ENCODE measurements at places on chromosomes 6 and 20.

DNA sequence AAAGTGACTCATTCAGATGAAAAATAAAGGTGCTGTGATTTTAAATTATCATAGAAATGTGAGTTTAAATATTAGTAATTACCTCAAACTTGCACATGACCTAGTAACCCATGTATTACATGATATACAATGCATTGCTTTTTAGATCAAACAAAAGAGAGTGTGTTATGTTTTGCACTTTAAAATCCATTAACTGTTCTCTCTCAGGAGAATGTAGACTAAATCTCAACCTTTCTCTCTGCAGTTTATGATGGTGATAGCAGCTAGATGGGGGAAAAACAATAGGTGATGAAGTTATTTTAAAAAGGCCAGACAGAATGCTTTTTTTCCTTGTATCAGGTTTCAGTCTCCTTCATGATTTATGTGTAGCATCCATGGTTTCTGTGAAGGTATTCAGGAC, 404.4 kb upstream of the RNF217 start:
- H3K27ac ChIP-seq: no peak overlapping the region
- DNase-seq: no peak
- H3K4me1 ChIP-seq: no peaks in the 10 kb centered on the region
- H3K4me3 ChIP-seq: no peak overlapping the region
- no peaks in the 10 kb centered on the region for H3K27me3 ChIP-seq

GRCh38 chr6:11374036-11375010, 141.9 kb upstream of the NEDD9 start:
- H3K27ac ChIP-seq: peak overlapping the region; percentile 81
- no peaks in the 10 kb centered on the region for H3K27me3 ChIP-seq
- peak overlapping the region; percentile 9 for H3K4me3 ChIP-seq

DNA sequence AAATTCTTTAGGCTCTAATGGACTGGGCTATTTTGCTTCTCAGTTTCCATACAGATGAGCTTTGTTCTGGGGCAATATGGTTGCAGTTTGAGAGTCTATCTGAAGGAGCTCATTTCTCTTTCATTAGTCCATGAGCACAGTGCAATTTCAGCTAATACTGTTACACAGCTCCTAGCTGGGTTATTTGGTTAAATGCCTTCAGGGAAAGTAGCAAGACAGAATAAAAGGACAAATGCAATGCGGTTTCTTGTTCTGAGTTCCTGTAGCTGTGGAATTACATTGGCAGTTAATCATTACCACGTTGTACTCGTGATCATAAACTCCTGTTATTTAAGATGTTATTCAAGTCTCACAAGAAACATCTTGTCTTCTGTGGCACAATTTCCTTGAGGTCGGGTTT, 127.7 kb downstream of the BFSP1 start:
- H3K36me3 ChIP-seq: no peaks in the 10 kb centered on the region
- H3K27ac ChIP-seq: no peak overlapping the region
- no peak overlapping the region for H3K4me3 ChIP-seq
- H3K27me3 ChIP-seq: peaks cover 16% of the 10 kb centered on the region
- no peaks in the 10 kb centered on the region for H3K4me1 ChIP-seq

DNA sequence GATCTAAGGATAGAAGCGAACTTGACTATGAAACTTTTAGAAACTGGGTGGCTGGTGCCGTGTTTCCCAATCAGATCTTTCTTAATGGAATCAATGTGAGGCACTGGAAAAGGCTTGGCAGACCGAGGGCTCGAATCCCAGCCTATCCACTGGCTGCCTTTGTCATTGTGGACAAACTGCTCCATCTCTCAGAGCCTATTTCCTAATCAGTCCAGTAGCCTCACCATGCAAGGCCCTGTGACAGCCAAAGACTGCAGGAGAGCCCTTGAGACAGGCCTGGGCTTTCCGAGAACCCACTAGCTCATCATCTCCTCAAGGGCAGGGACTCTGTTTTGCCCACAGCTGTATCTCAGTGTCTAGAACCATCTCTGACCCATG, 43.4 kb downstream of the SPDEF start:
- peak overlapping the region; percentile 44 for H3K27ac ChIP-seq
- no peak overlapping the region for H3K4me3 ChIP-seq
- no peaks in the 10 kb centered on the region for H3K36me3 ChIP-seq
- DNase-seq: no peak
- no peaks in the 10 kb centered on the region for H3K4me1 ChIP-seq

GRCh38 chr20:17491488-17491887, 39.7 kb downstream of the BFSP1 start:
- no peaks in the 10 kb centered on the region for H3K36me3 ChIP-seq
- DNase-seq: no peak
- H3K4me3 ChIP-seq: no peak overlapping the region
- H3K27me3 ChIP-seq: peaks cover 5% of the 10 kb centered on the region
- no peaks in the 10 kb centered on the region for H3K4me1 ChIP-seq

GRCh38 chr6:143806282-143807102, 36.6 kb upstream of the LTV1 start:
- H3K4me1 ChIP-seq: peaks cover 60% of the 10 kb centered on the region
- H3K4me3 ChIP-seq: peak overlapping the region; percentile 54
- H3K36me3 ChIP-seq: peaks cover 49% of the 10 kb centered on the region
- peak; percentile 82 for DNase-seq
- peak overlapping the region; percentile 95 for H3K27ac ChIP-seq

- peaks cover 37% of the 10 kb centered on the region for H3K27me3 ChIP-seq
- no peak overlapping the region for H3K27ac ChIP-seq
- H3K4me3 ChIP-seq: no peak overlapping the region
- H3K4me1 ChIP-seq: peaks cover 19% of the 10 kb centered on the region
- H3K36me3 ChIP-seq: no peaks in the 10 kb centered on the region
Observed at GRCh38 chr6:167697316-167697715, 129.4 kb upstream of the AFDN start.

DNA sequence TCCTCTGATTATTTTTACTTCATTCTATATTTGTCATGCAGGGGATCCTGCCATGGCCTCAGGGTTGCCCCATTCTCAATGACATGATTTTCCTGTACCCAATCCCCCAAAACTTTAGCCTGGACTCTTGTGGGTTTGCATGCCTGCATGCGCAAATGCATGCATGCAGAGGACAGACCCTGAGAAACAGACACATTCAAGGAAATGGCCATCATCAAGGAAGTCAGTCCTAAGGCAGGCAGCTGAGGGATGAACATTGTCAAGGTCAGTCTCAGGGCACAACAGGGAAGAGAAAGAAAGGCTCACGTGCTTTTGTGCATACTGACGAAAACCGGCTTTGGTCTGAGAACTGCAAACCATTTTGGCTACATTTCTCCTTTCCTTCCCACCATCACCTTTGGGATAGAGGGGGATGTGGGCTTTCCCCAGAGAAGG, 13.1 kb downstream of the NEDD9 start:
- peak overlapping the region; percentile 20 for H3K27ac ChIP-seq
- H3K4me3 ChIP-seq: no peak overlapping the region
- no peaks in the 10 kb centered on the region for H3K27me3 ChIP-seq
- no peak for DNase-seq
- peaks cover 70% of the 10 kb centered on the region for H3K4me1 ChIP-seq
- peaks cover 61% of the 10 kb centered on the region for H3K36me3 ChIP-seq

GRCh38 chr6:169391473-169392071, 137.9 kb upstream of the THBS2 start:
- no peaks in the 10 kb centered on the region for H3K4me1 ChIP-seq
- H3K27ac ChIP-seq: no peak overlapping the region
- peaks cover 23% of the 10 kb centered on the region for H3K27me3 ChIP-seq
- no peak for DNase-seq

- H3K27me3 ChIP-seq: no peaks in the 10 kb centered on the region
- no peaks in the 10 kb centered on the region for H3K36me3 ChIP-seq
- H3K4me3 ChIP-seq: no peak overlapping the region
- no peak for DNase-seq
- peaks cover 30% of the 10 kb centered on the region for H3K4me1 ChIP-seq
Observed at GRCh38 chr6:134373282-134373922, 55.5 kb upstream of the SGK1 start.

- H3K4me3 ChIP-seq: no peak overlapping the region
- H3K27me3 ChIP-seq: peaks cover 23% of the 10 kb centered on the region
- no peak for DNase-seq
- no peaks in the 10 kb centered on the region for H3K36me3 ChIP-seq
Observed at GRCh38 chr20:13173201-13173600, 47.9 kb upstream of the ISM1 start.

GRCh38 chr6:4358414-4359107, 223.2 kb upstream of the ECI2 start:
- peak; percentile 31 for DNase-seq
- peaks cover 3% of the 10 kb centered on the region for H3K4me1 ChIP-seq
- no peaks in the 10 kb centered on the region for H3K36me3 ChIP-seq
- H3K27ac ChIP-seq: no peak overlapping the region
- H3K4me3 ChIP-seq: no peak overlapping the region

DNA sequence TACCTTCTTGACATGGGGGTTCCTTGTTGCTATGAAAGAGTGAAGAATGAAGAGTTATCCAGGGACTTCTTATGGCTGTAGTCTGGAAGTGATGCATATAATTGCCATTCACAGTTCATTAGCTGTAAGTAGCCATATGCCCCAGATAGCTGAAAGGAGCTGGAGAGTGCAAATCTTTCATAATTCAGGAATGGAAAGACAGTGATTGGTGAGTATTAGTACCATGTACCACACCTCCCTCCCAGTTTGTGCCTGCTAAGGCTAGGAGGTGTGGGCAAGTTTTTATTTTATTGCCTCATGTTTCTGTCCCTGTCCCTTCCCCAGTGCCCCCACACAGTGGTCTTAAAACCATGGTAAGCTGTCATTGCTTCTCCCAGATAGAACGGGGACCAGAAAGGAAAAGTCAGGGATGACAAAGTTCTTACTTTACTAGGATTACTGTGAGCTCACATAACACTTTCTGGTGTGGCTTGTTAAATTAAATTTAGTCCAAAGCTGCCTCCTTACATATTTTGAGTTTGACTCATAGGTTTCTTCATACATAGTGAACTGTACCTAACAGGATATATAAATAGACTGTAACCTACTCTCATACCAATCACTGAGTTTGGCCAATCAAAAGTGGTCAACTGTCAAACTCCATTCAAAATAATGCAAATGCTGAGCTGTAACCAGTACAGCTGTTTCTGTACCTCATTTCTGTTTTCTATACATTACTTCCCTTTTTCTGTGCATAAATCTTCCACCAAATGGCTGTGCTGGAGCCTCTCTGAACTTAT, 119.4 kb downstream of the RFPL4B start:
- H3K36me3 ChIP-seq: no peaks in the 10 kb centered on the region
- no peak overlapping the region for H3K4me3 ChIP-seq
- no peaks in the 10 kb centered on the region for H3K4me1 ChIP-seq
- no peaks in the 10 kb centered on the region for H3K27me3 ChIP-seq
- H3K27ac ChIP-seq: no peak overlapping the region

- no peak for DNase-seq
- H3K4me1 ChIP-seq: no peaks in the 10 kb centered on the region
- H3K27ac ChIP-seq: no peak overlapping the region
- H3K27me3 ChIP-seq: peaks cover 24% of the 10 kb centered on the region
- H3K4me3 ChIP-seq: no peak overlapping the region
Observed at GRCh38 chr20:48287021-48287494, 501.8 kb upstream of the SULF2 start.

GRCh38 chr6:35082046-35082732, 59.0 kb downstream of the TCP11 start:
- peaks cover 66% of the 10 kb centered on the region for H3K36me3 ChIP-seq
- H3K27me3 ChIP-seq: no peaks in the 10 kb centered on the region
- no peak overlapping the region for H3K4me3 ChIP-seq
- H3K4me1 ChIP-seq: no peaks in the 10 kb centered on the region

DNA sequence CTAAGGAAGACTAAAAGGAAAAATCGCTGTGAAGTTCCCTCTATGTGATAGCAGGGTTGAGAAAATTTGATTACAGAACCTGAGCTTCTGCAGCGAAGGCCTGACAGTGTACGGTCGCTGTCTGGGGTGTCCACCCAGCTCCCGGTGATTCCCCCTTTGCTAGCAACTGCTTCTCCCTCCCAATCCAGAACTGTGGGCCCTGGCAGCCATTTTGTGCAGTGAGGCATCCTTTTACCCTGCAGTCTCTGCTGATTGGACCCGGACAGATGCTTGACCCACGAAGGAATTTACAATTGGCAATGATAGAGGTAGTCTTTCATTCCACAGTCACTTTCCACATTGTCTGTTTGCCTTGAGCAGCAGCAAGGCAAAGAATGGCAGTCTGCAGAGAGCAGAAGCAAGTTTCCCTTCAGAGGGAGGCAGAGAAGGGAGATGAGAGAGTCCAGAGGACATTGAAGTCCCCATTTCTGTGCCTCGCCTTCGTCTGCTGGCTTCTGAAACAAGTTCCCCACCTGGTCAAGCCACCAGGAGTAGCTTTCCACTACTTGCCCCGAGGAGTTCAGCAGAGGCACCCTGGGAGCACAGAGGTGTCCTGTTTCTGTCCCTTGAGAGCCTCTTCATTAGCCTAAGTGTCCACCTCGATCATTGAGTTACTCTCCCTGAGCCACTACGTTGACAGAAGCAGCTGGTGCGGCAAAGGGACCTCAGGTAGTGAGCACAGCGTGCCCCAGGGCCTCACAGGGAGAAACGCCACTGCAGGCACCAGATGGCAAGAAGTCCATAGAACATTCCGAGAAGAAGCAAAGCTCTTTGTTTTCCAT, 370.3 kb downstream of the NRN1 start:
- peaks cover 21% of the 10 kb centered on the region for H3K36me3 ChIP-seq
- H3K27me3 ChIP-seq: no peaks in the 10 kb centered on the region
- peaks cover 8% of the 10 kb centered on the region for H3K4me1 ChIP-seq
- H3K27ac ChIP-seq: no peak overlapping the region
- H3K4me3 ChIP-seq: no peak overlapping the region
- DNase-seq: no peak

DNA sequence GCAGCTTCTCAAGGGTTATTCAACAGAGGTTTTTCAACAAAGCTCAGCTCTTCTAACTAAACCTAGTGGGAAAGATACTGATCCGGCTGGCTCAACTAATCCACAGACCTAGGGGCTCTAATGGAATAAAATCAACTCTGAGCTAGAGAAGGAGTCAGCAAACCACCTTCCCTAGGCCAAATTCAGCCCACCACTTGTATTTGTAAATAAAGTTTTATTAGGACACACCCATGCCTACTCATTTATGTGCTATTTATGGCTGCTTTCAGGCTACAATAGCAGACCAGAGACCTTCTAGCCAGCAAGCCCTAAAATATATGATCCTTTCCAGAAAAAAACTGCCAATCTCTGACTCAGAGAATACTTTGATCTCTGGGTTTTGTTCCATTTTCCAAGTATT, 6.0 kb upstream of the RAB22A start:
- H3K4me3 ChIP-seq: no peak overlapping the region
- H3K27me3 ChIP-seq: no peaks in the 10 kb centered on the region
- H3K36me3 ChIP-seq: peaks cover 9% of the 10 kb centered on the region

DNA sequence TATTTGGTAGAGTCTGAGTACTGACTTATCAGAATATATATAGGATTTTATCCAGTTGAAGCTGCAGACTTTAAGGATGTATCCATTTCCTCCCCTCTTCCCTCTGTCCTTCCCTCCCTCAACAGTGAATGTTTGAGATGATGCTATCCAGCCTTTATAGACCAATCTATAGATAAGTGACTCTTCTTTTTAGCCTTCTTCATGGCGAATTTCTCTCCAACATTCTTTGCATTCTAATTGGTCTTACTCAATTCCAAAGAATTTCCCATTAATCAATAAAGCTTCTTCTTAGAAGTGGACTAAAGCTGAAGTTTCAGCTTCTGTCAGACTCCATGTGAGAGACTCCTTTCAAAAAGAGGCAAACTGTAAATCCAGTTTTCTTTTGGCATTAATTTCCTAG, 99.3 kb downstream of the AIG1 start:
- no peak overlapping the region for H3K27ac ChIP-seq
- no peak for DNase-seq
- H3K4me1 ChIP-seq: peaks cover 5% of the 10 kb centered on the region
- H3K27me3 ChIP-seq: no peaks in the 10 kb centered on the region
- no peak overlapping the region for H3K4me3 ChIP-seq

- H3K27ac ChIP-seq: no peak overlapping the region
- no peak for DNase-seq
- H3K36me3 ChIP-seq: no peaks in the 10 kb centered on the region
- H3K4me3 ChIP-seq: no peak overlapping the region
Observed at GRCh38 chr6:82783587-82784236, 281.9 kb downstream of the UBE3D start.
